ENCODE measurements at places on chromosomes 6 and 20. TPM values are rescaled to one million over a fixed set of nuclear protein-coding genes. Genes with fewer than 3 reads are reported as not detected.
A peak's percentile ranks its signal among the peaks of the same experiment; 100 is the strongest.

DNA sequence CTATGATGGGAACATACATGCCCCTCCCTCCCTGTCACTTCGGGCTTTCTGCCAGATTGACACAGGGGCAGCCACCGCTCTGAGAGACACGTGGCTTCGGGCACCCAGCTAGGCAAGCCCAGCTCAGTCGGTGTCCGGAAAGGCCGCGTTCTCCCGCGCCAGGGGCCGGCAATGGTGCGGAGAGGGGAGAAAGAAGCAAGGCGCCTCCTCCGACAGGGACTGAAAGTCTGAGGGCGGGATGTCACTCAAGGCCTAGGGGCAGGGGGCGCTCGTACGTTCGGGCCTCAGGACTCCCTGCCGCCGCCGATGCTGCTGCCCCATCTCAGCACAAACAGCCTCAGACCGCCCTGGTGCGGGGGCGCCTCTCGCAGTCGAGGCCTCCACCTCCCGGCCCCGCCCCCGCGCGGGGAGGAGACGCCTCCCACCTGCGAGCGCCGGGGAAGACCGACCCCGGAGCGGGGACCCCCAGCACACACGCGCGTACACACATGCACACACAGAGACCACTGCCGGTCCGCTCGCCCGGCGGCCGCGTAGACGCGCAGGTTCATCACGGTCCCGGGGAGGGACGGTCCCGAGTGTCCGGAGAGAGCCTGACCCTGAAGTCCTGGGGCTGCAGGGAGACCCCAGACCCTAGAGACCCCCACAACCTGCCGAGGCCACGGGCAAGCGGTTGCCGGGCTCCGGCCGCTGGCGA, 1.9 kb downstream of the GRM4 start:
- peaks cover 28% of the 10 kb centered on the region for H3K27me3 ChIP-seq
- no peaks in the 10 kb centered on the region for H3K4me1 ChIP-seq
- no peak overlapping the region for H3K27ac ChIP-seq

GRCh38 chr6:27902335-27903314, 9.6 kb downstream of the OR2B2 start:
- H3K27me3 ChIP-seq: no peaks in the 10 kb centered on the region
- peak overlapping the region; percentile 47 for H3K27ac ChIP-seq
- peaks cover 2% of the 10 kb centered on the region for H3K4me1 ChIP-seq
- H3K4me3 ChIP-seq: peak overlapping the region; percentile 49

DNA sequence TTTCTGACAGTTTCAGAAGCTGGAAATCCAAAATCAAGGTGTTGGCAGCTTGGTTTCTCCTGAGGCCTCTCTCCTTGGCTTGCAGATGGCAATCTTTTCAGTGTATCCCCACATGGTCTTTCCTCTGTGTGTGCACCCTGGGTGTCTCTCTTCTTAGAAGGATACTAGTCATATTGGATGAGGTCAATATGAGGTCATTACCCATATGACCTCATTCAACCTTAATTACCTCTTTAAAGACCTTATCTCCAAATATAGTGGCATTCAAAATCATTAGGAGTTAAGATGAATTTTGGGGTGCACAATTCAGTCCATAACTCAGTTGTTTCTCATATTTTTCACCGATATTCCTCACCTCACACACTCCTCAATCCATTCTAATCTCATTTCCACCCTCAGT, 92.4 kb upstream of the TGM3 start:
- no peak overlapping the region for H3K27ac ChIP-seq
- H3K36me3 ChIP-seq: no peaks in the 10 kb centered on the region
- no peaks in the 10 kb centered on the region for H3K27me3 ChIP-seq

GRCh38 chr6:44471271-44471981, 83.9 kb downstream of the CDC5L start:
- no peak for DNase-seq
- H3K4me1 ChIP-seq: no peaks in the 10 kb centered on the region
- no peak overlapping the region for H3K27ac ChIP-seq
- no peak overlapping the region for H3K4me3 ChIP-seq
- no peaks in the 10 kb centered on the region for H3K36me3 ChIP-seq

DNA sequence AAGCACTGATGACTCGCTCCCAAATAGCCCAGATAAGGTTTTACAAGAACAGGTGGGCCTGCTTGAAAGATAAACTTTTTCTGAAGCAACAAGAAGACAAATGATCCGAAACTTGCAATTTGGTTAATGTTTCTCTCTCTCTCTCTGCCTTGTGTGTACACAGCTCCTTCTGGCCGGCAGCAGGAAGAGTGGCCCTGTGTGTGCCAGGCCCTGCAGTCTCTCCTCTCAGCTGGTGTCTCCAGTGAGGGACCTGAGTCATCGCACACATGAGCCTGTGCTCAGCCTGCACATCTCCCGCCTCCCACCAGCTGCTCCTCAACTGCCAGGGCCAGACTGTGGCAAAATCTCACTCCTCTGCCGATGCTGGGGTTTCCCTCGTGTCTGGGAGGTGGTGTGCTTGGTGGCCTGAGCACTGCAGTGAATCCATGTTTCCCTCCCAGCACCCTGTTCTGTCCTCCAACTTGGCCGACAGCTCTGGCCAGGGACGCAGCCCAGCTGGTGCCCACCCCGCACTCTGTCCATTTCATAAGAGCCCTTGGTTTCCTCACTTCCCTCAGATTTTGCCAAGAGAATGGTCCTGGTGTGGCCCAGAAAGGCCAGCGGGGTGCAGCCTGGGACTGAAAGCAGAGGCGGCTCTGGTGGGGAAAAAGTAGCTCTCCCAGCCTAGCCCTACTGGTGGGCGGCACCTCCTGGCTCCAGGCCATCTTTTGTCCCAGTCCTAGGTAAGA, 49.4 kb downstream of the ERMARD start:
- H3K4me3 ChIP-seq: no peak overlapping the region
- DNase-seq: peak; percentile 75
- H3K27ac ChIP-seq: no peak overlapping the region
- H3K4me1 ChIP-seq: peaks cover 25% of the 10 kb centered on the region
- H3K36me3 ChIP-seq: no peaks in the 10 kb centered on the region

The FRK gene
- total RNA-seq: 8.4 TPM

GRCh38 chr6:159800141-159800865, at the start of gene PNLDC1:
PNLDC1 (plus strand) TSS chr6:159800276; CDS start chr6:159800308, 32 bp downstream.
- no peak within 1 kb of the TSS for H3K4me3 ChIP-seq
- peaks cover 6% of the 10 kb centered on the region for H3K36me3 ChIP-seq
- H3K27ac ChIP-seq: no peak within 1 kb of the TSS
- H3K27me3 ChIP-seq: no peaks in the 10 kb centered on the region
- peaks cover 2% of the 10 kb centered on the region for H3K4me1 ChIP-seq

- H3K4me3 ChIP-seq: no peak overlapping the region
- no peaks in the 10 kb centered on the region for H3K27me3 ChIP-seq
- no peaks in the 10 kb centered on the region for H3K36me3 ChIP-seq
Observed at GRCh38 chr6:51302431-51302830, 483.8 kb downstream of the TFAP2B start.

GRCh38 chr6:167103041-167103891, 19.6 kb upstream of the CCR6 start:
- H3K36me3 ChIP-seq: no peaks in the 10 kb centered on the region
- H3K27ac ChIP-seq: no peak overlapping the region
- no peaks in the 10 kb centered on the region for H3K4me1 ChIP-seq
- H3K4me3 ChIP-seq: no peak overlapping the region
- DNase-seq: no peak

Data from right lobe of liver (tissue), 6 donors.